ENCODE measurements at places on chromosomes 3 and 15.

DNA sequence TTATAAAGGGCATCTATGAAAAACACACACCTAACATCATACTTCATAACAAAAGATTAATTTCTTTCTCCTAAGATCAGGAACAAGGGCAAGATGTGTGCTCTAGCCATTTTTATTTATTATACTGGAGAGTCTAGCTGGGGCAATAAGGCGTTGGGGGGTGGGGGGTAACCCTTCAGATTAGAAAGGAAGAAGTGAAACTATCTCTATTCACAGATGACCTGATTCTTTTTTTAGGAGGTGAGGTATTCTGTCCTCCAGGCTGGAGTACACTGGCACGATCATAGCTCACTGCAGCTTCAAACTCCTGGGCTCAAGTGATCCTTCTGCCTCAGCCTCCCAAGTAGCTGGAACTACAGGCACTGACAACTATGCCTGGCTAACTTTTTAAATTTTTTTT is 89.5 kb upstream of the MANF start:
- no peak for DNase-seq

DNA sequence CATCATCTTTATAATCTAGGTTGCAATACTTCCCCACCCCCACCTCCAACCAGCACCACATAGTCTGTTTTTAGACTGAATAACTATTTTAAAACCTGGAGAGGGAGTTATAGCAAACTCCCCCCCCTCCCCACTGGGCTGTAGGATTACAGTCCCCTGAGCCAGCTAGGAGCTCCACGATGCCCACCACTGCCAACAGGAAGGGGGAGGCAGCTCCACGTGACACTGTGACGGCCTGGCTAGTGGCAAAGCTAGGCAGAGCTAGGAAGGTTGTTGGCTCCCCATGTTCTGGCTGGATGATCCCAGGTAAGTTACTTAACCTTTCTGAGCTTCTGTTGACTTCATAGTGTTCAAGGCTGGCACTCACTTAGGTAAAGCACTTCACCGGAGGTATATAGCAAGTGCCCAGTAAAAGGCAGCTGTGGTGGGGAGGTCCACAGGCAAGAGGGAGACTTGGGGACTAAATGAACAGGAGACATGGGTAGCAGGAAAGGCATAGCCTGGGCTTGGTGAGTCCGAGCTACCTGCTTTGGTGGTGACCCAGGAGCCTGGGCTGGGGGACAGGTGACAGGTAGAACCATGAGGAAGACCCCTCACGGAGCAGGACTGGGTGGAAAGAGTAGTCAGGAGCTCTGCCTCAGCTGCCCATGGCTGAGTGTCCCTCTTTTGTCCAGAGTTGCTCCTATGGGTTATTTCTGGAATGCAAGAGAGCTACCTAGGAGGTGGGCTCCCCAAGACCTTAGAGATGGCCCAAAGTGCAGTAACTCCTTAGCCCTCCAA is 4.0 kb upstream of the TBC1D21 start:
- DNase-seq, result no peak

DNA sequence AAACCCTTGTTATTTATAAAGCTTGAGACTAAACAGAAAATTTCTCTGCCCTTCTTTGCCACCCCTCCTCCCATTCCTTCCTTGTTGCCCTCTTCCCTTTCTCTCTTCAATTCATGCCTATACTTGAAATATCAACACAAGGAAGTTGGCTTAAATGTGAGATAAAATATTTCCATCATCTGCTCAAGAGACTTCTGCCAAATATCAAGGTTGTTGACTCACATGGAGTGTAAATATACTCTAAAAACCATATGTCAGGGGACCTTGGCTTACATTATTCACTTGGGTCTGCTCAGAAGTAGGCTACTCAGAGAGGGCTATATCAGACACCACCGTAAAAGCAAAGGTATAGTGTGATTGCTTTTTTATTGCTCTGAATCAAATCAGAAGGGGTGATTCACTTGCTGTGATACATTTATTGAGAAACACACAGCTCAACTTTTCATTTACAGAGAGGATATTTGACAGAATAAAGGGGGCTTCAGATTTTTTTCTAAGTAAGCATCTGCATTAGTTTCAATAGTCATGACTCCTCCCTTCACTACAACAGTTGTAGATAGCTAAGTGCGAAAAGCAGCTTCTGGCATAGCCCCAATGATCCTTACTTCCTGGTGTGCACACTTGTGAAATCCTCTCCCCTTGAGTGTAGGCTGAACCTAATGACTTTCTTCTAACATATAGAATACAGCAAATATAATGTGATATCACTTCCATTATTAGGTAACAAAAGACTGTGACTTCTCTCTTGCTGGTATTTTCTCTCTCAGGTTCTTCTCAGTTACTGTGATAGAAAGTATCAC is 386.2 kb downstream of the EFHB start:
- DNase-seq, result no peak

- no peak for DNase-seq
Observed at GRCh38 chr15:52862677-52863076, 72.5 kb upstream of the ONECUT1 start.

GRCh38 chr3:127034195-127034989 is 51.5 kb downstream of the PLXNA1 start:
- DNase-seq, result no peak

DNA sequence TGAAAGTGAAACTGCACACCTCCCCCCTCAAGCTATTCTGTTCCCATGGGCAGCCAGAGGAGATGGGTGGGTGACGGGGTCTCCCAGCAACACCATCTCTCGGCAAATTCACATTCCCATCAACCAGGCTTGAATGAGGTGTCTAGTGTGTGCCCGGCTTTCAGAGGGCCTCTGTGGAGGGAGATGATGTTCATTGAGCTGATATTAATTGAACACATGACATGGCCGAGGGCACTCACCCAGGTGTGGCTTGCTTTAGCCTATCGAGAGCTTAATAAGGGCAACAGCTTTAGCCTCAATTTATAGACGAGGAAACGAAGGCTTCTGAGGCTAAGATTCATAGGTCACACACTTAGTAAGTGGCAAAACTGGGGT is 288.0 kb downstream of the UACA start:
- DNase-seq, result no peak

- DNase-seq, result no peak
Observed at GRCh38 chr3:15342945-15343344, 10.6 kb upstream of the SH3BP5 start.

DNA sequence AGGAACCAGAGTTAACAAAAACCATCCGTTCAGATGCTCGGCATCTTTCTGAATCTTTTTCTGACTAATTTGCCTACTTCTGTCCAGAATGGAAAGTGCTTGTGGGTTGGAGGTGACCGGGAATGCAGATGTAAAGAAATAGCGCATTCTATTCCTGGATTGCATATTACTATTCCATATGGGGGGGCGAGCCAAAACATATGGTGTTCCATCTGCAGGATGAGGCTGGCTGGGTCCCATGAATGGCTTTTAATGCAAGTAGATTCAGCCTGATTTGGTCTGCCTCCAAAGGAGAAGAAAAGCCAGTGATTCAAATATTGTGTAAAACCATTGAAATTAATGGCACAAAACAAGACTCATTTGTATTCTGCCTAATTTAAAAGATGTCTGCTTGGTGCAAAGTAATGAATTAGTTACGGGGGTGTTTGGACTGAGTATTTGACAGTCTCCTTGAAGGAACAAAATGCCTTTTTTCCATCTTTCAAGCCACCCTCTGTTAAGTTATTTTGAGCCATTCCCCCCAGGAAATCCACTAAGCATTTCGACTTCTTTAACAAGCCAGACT is 99.0 kb downstream of the ST8SIA2 start:
- DNase-seq, result no peak

GRCh38 chr15:56835718-56836171 is 82.7 kb upstream of the TCF12 start:
- no peak for DNase-seq

- no peak for DNase-seq
Observed at GRCh38 chr15:75145027-75145841, 56.4 kb upstream of the C15orf39 start.

DNA sequence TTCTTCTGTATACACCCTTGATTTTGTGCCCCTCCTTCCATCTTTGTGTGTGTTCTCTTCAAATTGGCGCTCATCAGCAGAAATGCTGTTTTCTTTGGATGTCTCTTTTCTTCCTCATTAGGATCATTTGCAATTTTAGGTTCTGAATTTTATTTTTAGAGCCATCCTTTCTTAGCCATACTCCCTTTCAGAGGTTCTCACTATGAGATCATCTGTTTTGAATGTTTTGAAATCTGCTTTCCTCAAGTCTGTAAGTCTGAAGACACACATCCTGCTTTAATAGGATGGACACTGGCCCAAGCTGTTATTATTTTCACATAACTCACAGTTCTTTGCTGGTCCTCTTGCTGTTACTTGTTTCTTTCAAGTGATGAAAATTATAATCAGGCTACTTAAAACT is 124.8 kb downstream of the BDH1 start:
- no peak for DNase-seq

GRCh38 chr15:88029696-88030095 is 226.8 kb downstream of the NTRK3 start:
- DNase-seq, result no peak

DNA sequence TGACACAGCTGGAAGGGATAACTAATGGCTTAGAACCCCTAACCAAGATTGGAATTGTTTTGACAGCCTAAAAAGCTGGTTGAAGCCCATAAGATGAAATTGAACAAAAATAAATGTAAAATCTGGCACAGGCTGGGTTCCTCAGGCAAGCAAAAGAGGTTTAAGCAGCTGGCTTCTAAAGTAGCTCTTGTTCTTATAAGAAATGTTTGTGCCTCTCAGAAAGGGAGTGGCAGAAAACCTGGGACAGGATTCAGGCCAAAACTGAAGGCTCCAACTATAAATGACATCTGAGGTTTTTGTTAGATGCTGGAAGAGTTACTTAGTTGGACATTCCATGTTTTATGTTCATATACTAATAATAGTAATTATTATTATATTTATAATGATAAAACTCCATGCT is 378.3 kb downstream of the CNTN4 start:
- no peak for DNase-seq

DNA sequence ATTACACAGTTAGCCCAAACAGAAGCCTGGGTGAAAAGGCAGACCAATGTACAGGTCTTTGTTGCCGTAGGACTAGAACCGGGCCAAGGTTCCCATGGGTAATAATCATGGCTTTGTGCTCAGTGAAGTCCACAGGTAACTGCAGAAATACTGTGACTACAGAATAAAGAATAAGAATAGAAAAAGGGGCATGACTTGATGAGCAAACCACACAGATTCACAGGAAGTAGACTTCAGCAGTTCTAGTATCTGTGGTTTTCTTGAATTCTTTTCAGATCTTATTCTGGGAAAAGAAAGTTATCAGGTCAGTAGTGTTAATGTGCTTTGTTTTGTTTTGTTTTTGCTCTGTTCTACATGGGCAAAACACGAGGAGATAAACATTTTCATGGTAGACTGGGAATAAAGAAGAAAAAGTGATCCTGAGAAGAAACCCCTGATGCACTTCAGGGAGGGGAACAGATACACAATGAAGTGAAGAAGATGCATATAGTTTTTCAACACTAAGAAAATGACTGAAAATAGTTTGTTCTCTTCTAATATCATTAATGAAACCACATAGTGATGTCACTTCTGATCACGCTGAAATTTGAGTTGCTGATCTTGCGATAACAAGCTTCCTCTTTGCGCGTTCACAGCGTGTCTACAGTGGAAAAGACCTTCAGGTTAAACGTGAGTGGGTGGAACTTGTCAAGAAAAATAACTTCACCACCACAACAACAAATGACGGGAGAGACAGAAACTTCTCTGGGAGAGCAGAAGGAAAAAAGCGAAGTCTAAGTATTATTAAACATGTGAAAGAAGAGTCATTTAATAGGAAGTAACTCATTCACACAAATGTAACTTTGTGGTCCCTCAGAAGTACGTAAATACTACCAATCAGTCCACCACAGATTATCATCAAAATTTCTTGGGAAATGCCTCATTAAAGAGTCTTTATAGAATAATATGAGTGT is 315.8 kb upstream of the SATB1 start:
- peak; percentile 35 for DNase-seq

DNA sequence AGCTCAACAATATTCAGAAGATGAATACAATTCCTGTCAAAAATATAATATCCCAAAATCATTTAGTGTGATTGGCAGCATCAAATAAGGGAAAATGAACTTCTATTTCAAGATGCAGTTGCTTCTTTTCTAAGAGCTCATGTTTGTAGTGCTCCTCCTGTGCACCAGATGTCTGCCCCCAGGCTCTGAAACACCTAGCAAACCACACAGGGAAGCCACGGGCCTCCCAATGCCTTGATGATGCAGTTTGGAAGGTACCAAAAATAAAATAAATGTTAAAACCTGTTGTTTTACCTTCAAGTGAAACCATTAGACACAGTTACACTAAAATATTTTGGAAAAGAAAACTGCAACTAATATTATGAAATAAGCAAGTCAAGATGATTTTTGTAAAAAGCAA is 22.2 kb downstream of the CFAP20DC start:
- DNase-seq, result no peak

DNA sequence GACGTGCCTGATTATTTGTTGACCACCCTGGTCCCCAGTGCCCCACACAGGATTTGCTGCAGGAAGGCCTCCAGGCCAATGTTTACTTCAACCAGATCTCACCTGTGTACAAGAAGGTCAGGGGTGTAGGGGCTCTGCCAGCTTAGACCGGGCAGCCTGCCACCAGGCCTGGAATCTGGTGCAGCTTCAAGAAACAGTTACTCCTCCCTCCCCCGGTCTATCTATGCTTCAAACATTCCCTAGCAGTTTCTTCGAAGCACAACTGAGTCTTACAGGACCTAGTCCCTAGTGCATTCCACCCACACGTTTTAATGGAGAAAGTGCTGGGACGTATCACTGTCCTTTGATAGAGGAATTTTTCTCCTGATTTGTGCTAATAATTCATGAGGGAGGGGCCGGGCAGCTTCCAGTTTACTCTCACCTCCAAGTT is 8.0 kb downstream of the SH3BP5 start:
- DNase-seq, result no peak

- no peak for DNase-seq
Observed at GRCh38 chr3:48858709-48859108, 11.0 kb upstream of the PRKAR2A start.

DNA sequence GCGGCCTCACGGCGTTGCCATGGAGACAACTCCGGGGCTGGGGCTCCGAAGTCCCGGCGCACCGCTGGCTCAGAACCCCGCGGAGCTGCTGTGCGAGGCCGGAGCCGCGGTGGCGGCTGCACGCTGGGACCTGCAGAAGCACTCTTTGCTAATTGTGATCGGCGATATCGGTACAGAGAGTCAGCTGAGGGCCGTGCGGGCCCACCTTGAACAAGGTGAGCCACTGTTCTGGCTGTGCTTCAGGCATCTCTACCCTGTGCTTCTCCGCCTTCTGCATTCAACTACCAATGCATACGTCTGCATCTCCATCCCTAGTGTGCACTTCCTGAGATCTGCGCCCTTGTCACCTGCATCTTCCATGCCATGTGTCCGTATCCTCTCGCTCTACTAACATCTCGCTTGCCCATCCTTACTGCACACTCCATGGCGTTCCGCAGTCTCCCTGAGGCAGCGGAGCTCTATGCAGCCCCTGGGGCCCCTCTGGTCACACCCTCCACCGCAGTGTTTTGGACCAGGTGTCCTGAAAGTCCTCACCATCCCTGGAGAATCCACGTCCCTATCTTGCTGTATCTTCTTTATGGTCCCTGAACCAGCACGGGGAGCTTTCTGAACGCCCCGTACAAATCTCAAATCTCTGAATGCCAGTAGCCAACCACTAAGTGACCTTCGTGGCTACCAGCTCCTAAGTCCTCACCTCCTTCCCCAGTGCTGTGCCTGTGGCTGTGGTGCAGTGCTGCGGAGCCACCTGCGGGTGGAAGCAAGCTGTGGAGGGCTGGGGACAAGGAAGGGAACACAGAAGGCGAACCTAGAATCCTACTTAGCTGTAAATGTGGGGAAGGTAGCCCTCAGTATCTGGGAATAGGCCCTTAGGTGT is 6.2 kb upstream of the MAP1A start:
- no peak for DNase-seq

- no peak for DNase-seq
Observed at GRCh38 chr3:45762647-45763302, 33.6 kb downstream of the SLC6A20 start.

GRCh38 chr15:71685420-71685993 is 124.8 kb upstream of the NR2E3 start:
- no peak for DNase-seq
